LHCN-M2 (cell line): ENCODE measurements at places on chromosomes 7 and 10. TPM values are rescaled to one million over a fixed set of nuclear protein-coding genes. Genes with fewer than 3 reads are reported as not detected.

DNA sequence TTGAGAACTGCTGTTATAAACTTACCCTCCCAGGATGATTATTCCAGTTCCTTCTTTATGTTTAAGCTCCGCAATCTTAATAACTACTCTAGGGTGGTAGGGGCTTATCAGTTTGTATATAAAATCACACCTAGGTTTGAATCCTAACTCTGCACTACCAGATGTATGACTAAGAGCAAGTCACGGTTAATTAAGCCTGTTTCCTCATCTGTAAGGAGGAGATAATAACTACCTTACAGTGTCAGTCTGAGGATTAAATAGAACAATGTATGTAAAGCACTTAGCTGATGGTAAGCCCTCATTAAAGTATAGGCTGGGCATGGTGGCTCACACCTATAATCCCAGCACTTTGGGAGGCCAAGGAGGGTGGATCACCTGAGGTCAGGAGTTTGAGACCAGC lies 9.2 kb downstream of the DNA2 start:
- no peak for DNase-seq

DNA sequence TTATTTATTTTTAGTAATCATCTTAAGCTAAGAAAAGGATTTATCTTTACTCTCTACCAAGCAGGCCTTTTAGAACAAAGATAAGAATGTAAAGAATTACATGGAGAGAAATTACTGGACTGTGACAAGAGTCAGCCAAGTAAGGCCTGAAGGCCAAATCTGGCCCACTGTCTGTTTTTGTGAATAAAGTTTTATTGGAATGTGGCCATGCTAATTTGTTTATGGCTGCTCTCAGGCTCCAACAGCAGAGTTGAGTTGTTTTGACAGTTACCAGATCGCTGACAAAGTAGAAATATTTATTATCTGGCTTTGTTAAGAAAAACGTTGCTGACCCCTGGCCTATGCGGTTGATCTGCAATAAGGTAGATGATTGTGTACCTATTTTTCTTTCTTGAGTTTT lies 6.1 kb downstream of the ARID5B start:
- no peak for DNase-seq

GRCh38 chr7:138756591-138757242 lies 41.1 kb upstream of the TMEM213 start:
- no peak for DNase-seq

GRCh38 chr10:48684792-48685623 lies at the start of gene WDFY4:
Gene WDFY4 (plus strand): TSS chr10:48684873. CDS start chr10:48709733, 24,860 bp downstream.
- no peak for DNase-seq

DNA sequence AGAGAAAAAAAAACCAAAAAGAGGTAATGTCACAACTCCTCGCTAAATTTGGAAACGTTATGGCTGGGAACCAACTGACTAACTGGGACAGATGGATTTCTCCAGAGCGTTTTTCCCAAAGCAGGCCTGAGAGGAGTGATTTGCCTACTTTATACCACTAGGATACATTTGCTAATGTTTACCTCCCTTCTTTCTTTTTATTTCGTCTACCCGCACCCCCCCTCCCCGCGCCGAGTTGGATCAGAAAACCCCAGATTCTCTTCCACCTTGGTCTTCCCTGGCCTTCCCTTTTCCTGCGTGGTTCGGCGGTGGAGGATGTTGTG lies 7.2 kb downstream of the CPA2 start:
- DNase-seq = no peak

GRCh38 chr10:34489973-34490745 lies 324.9 kb downstream of the PARD3 start:
- peak; percentile 66 for DNase-seq

DNA sequence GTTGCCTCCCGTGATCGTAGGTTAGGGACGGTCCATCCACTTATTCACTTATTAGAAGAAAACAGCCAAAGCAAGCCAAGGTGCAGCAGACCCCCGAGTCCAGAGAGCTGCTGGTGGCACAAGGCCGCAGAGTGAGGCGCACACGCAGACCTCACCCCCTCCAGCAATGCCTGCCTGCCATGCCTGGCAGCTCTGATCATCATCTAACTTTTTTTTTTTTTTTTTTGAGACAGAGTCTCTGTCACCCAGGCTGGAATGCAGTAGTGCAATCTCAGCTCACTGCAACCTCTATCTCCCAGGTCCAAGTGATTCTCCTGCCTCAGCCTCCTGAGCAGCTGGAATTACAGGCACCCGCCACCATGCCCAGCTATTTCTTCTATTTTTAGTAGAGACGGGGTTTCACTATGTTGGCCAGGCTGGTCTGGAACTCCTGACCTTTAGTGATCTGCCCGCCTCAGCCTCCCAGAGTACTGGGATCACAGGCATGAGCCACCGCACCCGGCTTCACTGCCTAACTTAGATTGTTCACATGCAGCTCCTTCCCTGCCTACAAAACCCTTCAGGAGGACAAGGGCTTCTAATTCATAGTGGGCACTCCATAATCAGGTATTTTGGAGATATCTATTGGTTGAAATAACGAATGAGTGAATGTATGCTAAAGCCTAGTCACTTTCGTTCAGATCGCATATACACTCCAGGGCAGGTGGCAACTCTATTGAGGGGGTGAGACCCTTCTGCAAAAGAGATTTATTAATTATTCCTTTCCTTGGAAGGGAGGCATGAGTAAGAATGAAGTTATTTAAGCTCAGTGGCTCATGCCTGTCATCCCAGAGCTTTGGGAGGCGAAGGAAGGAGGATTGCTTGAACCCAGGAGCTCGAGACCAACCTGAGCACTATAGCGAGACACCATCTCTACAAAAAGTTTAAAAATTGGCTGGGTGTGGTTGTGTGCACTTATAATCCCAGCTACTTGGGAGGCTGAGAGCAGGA lies 15.9 kb downstream of the TRIM56 start:
- no peak for DNase-seq

The SPDYE2 gene
- not detected in 2 replicates for total RNA-seq

The ARMC3 gene
- total RNA-seq = not detected in 2 replicates

GRCh38 chr10:111177379-111177778 lies 100.5 kb downstream of the ADRA2A start:
- no peak for DNase-seq

DNA sequence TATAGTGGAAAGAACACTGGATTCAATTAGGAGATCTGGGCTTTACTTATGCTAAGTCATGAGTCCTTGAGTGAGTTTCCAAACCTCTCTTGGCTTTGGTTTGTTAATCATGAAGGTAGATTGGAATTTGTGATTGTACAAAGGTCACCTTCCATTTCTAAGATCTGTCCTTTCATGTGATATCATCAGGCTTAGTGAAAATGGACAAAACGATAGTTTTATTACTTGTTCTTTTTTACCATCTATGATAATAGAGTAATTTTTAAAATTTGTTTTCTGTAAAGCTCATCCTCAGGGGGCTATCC lies 309.0 kb downstream of the BICC1 start:
- DNase-seq = no peak

- DNase-seq = no peak
Measured at GRCh38 chr10:3527869-3528268, 257.1 kb downstream of the KLF6 start.
